Stimulated activated CD4-positive, alpha-beta T cell treated with anti-CD3 and anti-CD28 coated beads, Interleukin-4, amount 100 ng/mL, for 4 hours (primary cell): ENCODE measurements at places on chromosomes 11 and 22.
A peak's percentile ranks its signal among the peaks of the same experiment; 100 is the strongest.

DNA sequence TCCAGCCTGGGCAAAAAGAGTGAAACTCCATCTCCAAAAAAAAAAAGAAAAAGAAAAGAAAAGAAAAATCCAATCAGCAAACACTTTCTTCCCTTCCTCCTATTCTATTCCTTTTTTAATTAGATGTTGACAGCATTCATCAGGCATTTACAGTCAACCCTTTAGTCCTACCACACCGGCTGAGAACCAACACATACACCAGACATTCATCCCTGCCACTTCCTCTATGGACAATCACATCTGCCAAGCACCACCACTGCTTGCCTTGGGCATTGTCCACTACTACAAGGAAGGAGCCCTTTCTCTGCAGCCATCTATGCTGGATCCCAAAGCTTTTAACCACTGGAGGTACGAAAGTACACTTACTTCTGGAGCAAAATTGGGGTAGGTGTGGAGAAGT, 9.4 kb upstream of the SLN start:
- no peak for DNase-seq

DNA sequence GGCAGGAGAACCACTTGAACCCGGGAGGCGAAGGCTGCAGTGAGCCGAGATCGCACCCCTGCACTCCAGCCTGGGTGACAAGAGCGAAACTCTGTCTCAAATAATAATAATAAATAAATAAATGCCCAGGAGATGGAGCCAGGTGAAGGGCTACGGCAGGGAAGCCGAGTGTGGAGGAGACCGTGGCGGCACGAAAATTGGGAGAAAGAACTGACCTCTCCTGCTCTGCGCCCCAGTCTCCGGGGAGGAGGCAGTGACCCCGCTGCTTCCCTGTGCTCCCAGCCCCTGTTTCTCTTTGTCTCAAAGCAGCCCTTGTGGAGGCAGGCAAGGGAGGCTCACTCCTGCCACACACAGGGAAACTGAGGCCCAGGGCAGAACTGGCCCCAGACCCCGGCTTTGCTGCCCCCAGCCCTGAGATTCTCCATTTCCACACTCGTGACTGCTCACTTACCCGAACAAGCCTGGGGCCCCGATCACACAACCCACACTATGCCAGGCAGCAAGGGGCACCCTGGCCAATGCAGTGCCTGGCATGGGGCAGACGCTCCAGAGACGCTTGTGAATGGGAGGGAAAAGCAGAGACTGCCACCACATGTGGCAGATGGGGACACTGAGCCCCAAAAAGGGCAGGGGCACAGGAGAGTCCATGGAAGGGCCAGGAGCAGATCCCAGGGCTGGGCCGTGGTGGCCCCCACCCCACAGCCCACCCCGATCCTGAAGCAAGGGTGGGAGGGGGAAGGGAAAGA, 80.4 kb upstream of the PRR5 start:
- DNase-seq = no peak

GRCh38 chr11:63813563-63814382, 517 bp downstream of the SPINDOC start:
- peak; percentile 37 for DNase-seq

DNA sequence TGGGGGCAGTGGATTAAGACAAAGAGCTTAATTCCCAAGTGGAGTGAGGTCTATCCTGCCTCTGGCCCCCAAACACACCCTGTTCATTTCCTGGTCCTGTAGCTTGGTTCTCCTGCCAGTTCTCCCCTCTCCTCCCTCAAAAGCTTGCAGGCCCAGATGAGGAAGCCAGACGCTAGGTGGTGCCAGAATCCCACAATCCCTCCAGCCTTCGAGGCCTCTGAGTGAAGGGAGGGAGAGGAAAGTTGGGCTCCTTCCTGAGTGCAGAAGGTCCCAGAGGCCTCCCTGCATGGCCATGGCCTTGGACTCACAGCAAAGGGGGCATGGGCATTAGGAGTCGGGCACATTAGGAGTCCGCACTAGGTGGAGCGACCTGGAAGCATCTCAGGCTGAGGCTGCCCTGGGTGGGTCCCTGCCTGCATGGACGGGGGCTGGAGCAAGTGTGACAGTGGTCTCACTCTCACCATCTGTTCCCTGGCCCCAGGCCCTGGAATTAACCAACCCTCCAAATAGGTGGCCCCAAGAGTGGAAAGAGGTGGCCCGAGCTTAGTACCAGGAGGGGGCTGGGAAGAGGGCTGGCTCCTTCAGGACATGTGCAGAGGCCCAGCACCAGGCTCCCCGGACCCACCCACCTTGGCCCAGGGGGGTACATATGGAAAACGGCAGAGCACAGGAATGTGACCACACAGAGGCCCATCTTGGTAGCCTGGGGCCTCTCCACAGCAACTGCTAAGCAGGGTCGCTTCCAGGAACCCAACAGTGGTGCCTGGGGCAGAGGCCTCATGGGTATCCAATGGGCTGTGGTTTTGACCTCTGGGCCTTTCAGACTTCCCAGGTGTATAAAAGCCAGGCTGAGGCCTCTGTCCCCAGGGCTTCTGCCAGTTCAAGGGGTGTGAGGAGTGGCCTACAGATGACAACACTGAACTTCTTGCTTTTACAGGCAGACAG, 5.2 kb downstream of the FXYD2 start:
- no peak for DNase-seq

GRCh38 chr11:73559743-73560142, 38.2 kb downstream of the FAM168A start:
- DNase-seq = no peak

GRCh38 chr11:132126973-132127899, 756.8 kb downstream of the NTM start:
- DNase-seq = no peak

DNA sequence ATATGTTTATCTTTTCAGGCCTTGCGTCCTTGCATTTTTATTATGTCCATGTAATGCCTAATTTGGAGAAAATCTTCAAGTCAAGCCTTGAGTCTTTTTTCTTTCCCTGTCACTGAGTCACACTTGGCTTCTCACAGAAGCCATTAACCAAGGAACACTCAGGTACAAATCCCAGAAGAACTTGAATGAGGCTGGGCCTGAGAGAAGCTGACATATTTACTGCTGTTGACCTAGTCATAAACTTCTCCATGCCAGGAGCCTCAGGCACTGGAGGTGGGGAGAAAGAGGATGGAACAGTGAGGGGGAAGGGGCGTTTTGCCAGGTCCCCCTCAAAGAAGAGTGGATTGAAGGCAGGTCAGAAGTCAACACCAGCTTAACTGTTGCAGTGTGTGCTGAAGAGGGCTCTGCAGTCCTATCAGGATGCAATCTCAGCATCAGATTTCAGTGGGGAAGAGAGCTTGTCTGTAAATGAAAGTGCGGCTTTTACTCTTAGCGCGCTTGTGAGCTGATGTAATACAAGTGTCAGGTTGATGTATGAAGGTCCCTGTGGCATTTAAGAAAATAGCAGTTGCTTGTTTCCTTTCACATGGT, 526.0 kb downstream of the ETS1 start:
- no peak for DNase-seq

DNA sequence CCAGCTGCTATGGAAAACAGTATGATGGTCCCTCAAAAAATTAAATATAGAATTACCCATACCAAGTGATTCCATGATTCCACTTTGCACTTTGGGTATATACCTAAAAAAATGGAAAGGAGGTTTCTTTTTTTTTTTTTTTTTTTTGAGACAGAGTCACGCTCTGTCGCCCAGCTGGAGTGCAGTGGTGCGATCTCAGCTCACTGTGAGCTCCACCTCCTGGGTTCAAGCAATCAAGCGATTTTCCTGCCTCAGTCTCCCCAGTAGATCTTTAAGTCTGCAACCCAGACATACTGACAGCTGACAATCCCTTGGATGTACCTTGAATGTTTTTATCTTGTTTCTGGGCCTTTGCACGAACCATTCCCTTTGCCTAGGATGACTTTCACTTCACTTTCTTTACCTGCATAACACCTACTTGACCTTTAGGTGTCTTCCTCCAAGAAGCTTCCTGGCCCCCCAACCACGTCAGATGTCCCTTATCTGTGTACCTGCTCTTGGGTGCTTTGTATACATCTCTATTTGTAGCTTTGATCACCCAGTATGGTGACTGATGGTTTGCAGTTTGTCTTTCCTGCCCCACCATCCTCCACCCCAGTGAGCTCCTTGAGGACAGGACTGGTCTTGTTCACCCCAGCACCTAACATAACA, 11.6 kb downstream of the UCP3 start:
- DNase-seq = no peak

DNA sequence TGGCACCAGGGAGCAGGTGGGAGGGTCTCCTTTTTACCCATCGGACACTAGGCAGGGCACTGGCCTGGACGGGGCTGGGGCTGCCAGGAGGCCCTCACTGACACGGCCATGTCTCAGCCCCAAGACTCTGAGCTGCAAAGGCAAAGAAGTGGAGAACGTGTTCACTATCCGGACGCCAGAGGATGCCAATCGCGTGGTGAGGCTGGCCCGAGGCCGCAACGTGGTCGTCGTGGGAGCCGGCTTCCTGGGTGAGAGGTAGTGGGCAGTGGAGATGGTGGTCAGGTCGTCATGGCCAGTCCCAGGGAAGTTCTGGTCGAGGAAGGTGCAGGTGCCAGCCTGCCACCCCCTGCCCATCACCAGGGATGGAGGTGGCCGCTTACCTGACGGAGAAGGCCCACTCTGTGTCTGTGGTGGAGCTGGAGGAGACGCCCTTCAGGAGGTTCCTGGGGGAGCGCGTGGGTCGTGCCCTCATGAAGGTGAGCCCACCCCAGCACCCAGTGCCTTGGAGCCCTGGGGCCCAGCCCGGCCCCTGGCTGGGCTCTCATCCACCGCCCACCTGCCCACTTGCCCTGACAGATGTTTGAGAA, 5.7 kb upstream of the LZTR1 start:
- DNase-seq = no peak

- DNase-seq = no peak
Observed at GRCh38 chr11:70480711-70481110, 82.4 kb downstream of the CTTN start.

GRCh38 chr22:46580940-46581537, 39.1 kb upstream of the GRAMD4 start:
- no peak for DNase-seq

DNA sequence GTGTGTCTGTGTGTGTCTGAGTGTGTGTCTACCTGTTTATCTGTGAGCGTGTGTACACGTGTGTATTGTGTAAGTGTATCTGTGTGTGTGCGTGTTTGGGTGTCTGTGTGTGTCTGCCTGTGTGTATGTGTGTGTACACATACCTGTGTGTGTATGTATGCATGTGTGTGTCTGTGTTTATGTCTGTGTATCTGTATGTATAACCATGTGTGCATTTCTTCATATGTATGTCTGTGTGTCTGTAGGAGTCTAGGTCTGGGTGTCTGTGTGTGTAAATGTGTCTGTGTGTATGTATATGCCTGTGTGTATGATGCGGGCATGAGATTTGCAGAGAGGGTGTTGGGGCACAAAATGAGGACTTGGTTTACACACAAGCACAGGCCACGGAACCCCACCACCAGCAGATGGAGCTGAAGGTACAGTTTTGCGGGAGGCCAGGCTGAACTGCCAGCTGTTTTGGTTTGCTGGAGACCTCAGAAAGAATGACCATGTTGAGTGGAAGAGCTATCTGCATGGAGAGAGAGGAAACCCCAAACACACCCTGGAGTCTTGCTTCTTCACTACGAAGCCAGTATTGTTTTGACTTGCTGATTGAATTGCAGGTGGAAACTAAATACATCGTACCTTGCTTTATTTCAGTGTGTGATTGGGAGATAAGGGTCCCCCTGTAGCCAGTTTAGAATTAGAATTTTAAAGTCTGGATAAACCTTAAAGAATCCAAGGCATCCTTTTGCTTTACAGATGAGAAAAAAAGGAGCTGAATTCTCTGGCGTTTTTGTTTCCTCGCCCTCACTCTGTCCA, 497.2 kb downstream of the NTM start:
- DNase-seq = no peak

GRCh38 chr11:23263466-23263865, 403.2 kb upstream of the CCDC179 start:
- DNase-seq = no peak

- DNase-seq = peak; percentile 54
Observed at GRCh38 chr11:67373648-67374570, 511 bp upstream of the CLCF1 start.
